ENCODE measurements at places on chromosomes 5 and 9. TPM values are rescaled to one million over a fixed set of nuclear protein-coding genes. Genes with fewer than 3 reads are reported as not detected.

GRCh38 chr9:36162211-36162738 is 6.9 kb upstream of the CCIN start:
- no peak for DNase-seq

DNA sequence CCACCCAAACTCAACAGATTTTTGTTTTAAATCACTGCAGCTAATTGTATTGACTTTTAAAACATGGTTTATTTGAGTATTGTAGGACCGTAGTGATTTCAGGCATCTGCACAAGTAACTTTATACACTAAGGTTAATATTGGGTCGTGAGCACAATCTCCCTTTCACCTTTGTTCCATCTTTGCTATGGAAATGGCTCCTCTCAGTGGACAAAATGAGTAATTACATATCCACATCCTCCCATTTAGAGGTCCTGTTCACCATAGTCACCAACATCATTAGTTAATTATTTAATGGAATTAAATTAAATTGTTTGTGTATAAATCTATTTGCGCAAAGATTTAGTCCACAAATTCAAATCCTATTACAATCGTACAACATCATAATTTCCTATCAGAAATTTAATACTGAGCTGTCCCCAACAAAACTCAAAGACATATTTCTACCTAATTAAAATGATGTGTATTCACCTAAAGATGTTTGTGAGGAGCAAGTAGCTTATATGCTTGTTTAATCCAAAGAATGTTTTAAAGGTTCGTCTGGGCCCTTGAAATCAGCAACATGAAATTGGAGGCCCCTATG is 173.0 kb upstream of the DAPK1 start:
- peak; percentile 50 for DNase-seq

The ZFYVE16 gene
- total RNA-seq, result 39.3 TPM

DNA sequence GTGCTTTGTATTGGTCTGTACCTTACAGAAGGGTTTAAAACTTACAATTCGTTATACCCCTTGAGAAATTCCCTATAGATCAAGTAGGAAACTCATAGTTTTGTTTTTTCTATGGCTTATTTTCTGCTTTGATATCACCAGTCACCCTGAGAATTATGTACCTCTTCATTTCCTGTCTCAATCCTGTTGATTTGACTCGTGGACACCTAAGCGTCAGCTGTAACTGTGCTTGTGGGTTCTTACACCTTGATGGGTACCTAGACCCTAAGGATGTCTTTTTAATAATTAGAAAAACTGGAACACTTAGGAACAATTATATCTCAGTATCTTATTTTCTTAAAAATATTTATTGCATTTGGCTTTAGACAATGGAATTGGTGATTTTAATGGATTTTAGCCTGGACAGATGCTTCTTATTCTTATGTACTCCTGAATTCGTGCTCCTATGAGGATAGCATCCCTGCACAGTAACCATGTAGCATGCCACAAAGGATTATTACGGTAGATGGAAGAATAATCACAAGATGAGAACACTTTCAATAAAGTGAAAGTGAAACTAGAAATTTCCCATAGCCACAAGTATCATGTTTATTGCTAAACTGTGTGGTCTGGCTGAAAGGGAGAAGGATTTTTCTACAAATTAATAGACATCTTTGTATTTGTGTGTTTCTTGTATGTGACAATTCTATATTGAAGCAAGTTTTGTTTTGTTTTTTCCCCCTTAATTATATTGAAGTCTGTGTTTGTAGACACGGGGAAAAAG is 1920.3 kb upstream of the WWC1 start:
- no peak for DNase-seq

GRCh38 chr5:124633209-124633608 is 113.2 kb downstream of the ZNF608 start:
- no peak for DNase-seq

- DNase-seq, result no peak
Observed at GRCh38 chr9:76213751-76214150, 180.5 kb downstream of the RFK start.

The TMEFF1 gene
- not detected for total RNA-seq

DNA sequence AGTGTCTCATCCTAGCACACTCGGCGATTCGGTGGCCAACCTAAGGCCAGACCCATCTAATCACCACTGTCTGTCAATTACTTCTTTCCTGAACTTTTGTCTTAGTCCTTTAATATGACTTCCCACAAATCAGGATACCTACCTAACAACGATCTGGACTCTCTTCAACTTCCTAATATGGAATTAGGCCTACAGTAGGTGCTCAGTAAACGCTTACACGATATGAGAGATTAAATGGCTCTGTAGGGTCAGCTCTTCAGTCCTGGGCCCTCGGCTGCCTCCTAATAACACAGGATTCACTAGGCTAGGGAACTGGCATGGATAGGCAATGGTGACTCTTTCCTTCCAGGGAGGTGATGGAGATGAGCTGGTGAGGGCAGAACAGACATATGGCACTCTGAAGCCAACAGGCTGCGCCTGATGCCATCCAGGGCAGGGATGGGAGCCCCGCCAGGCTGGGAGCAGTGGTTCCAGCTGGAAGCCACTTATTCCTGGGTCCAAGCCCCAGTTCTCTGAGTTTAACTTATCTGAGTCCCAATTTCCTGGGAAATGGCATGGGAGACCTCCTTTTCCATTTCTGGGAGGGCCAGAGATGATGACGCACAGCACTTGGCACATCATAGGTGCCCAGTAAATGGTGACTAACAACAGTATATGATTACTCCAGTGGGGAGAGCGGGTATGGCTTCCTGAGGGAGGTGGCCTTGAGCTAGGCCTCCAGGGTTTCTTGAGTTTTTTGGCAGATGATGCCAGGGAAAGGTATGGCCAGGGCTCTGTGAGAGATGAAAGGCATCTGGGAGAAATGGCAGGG is 7.3 kb downstream of the PDGFRB start:
- DNase-seq, result no peak

DNA sequence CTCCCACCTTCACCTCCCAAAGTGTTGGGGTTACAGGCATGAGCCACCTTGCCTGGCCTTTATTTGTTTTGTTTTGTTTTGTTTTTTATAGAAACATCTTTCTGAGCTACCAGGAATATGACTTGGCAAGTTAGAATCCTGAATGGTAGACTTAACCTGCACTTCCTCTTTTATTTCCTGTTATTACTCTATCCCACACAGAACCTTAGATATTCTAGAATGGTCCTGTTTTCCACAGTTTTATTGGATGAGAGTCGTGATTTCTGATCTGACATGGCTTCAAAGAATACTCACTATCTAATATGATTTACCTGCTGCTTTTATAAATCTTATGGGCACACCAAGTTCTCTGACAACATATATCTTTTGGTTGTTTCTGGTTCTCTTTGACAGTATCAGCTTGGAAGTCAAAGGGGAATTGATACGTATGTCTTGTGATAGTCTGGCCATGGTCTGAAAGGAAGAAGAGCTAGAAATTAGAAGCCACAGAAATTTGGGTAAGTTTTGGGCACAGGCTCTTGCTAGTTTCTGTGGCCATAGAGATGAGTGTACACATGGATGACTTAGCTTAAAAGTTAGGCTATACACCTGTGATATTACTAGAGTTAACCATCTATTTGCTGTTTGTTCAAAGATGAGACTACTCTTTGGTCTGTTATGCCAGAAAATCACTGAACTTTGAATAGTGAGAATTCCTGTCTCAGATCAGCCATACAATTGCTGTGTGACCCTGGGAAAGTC is 4.7 kb upstream of the PANK3 start:
- DNase-seq, result no peak

The RPL37 gene
- total RNA-seq, result 365 TPM

DNA sequence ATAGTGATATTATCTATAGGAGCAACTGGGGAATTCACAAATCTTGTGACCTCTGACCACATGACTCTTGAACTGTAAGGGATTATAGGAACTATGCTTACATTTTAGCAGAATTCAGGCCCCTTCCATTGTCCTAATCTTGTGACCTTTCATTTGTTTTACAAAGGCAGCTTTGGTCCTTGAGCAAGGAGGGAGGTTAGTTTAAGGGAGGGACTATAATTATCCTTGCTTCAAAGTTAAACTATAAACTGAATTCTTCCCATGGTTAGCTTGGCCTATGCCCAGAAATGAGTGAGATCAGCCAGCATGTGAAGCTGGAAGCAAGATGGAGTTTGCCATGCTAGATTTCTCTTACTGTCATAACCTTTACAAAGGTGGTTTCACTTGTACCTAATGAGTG is 51.2 kb downstream of the TARS1 start:
- no peak for DNase-seq

GRCh38 chr9:98215271-98215670 is 22.8 kb upstream of the CORO2A start:
- no peak for DNase-seq

All from tibial nerve (tissue), 4 donors.